Spleen (tissue), 13 donors: ENCODE measurements at places on chromosomes 2 and 18. TPM values are rescaled to one million over a fixed set of nuclear protein-coding genes. Genes with fewer than 3 reads are reported as not detected.

DNA sequence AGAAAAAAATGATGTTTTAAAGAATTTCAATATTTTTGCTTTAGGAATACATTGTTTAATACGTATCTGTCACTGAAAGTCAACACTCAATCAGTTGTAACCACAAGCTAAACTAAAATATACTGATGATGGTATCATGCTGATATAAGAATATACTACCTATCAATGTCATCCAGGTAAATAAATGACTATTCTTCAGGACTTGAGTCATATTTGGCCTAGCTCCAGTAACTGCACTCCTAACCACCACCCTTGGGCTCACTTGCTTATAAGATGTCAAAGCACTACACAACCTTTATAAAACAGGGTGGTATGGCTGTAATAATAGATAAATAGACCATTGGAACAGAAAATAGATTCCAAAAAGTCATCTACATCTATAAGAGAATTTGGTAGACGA lies 48.8 kb downstream of the RND3 start:
- DNase-seq, result no peak

VWA3B gene
- not detected for total RNA-seq

SOX11 gene
- 0.26 TPM for total RNA-seq

GRCh38 chr2:28658369-28658768 lies 93.3 kb upstream of the PPP1CB start:
- DNase-seq, result no peak

DNA sequence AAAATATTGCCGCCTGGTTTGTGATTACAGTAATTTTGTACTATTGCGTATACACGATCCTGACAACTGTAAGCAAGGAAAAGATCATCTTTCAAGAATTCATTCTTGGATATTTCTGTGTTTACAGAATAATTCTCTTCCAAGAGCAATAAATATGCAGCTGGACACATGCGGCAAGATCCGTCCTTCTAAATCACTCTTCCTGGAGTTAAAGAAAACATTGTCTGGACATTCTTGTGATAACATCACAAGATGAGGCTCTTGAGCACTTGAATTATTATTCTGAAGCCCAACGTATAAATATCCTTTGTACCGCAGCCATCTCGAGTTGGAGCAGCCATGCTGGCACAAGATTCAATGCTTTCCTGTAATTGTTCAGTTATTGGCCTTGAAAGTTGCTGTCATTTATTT lies 9.9 kb downstream of the FHL2 start:
- DNase-seq, result no peak

- peak; percentile 25 for DNase-seq
Observed at GRCh38 chr2:146392631-146393030, 1452.2 kb upstream of the ACVR2A start.

ANKRD62 gene
- total RNA-seq, result not detected

DNA sequence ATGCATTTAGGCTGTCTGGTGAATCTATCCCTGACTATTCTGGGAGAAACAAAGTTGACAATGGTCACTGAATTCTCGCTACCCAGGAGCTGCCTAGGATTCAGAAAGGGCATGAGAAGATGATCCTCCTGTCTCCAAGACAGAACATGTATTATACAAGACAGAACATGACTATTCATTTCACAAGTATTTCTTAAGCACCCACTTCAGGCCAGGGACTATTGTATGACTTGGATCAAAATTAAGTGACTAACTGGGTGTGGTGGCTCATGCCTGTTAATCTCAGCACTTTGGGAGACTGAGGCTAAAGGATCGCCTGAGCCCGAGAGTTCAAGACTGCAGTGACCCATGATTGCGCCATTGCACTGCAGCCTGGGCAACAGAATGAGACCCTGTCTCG lies 235.8 kb upstream of the RAB12 start:
- DNase-seq, result no peak

DNA sequence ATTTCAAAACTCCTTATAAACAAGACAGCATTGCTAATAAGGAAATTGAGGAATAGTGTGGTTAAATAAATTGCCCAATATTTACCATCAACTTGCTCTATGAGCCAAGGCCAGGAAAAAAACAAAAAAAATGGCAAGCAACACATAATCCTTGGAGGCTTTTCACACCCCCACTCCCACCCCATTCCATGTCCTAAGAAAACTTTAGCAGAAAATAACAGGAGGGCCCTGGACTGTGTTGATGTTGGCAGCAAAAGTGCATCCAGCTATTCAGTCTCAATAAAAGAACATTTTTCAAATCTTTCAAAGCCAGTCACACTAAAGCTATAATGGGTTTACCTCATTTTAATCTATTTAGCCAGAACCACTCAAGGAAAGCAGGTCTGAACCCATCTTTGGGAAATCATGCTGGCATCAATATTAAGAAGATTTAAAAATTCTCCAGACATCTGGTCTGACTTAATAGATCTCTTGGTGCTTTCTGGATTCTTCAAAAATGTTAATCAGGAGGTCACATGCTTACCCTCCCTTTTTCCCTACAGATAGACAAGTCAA lies 34.6 kb upstream of the STK17B start:
- no peak for DNase-seq

SERPINB13 gene
- total RNA-seq, result not detected

MTX2 gene
- 15.7 TPM for total RNA-seq

DNA sequence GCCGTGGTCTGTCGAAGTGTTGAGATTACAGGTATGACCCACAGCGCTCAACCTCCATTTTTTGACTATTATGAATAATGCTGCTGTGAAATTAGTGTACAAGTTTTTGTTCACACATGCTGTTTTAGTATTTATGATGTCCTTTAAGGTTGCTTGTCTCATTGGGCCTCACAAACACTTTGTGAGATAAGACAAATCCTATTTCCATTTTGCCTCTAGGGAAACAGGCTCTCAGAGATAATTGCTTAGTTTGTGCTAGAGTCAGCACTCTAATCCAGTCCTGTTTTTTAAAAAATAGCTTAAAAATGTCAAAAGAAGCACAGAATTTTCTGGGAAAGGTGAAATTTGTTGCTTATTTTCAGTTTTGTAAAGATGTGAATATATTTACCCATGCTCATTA lies 43.3 kb upstream of the CUL3 start:
- DNase-seq, result no peak

IL1A gene
- total RNA-seq, result 0.91 TPM

GRCh38 chr2:96898641-96899412 lies 28.9 kb upstream of the SEMA4C start:
- no peak for DNase-seq

GRCh38 chr18:36017232-36017631 lies 44.8 kb downstream of the RMP24 start:
- no peak for DNase-seq

GRCh38 chr2:122480501-122481243 lies 725.2 kb downstream of the TSN start:
- peak; percentile 31 for DNase-seq

DNA sequence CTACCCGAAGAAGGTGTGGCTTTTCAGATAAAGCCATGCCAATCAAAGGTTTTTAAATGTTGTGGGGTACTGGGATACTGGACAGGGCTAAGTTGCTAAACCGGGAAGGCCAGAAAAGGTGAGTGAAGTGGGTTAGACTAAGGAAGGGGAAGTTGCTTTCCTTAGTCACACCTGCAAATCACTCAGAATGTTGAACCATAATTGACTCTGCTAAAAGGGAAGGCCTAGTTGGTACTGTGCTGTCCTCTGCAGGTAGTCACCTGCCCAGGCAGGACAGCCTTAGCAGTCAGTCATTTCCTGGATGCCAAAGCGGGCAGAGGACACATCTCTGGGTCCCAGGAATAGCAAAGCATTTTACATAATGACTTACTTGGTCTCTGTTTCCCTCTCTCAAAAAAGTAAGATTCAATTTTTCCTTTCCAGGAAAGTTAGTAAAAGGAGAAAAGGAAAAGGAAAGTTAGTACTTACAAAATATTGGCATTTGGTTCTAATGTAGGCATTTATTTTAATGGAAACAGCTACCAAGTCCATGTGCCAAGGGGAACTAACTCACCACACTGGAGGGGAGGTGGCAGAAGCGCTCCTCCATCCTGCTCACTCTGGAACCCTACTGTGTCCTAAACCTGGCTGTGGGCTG lies 60.3 kb downstream of the RFTN2 start:
- DNase-seq, result no peak

NT5DC4 gene
- 0.28 TPM for total RNA-seq

DNA sequence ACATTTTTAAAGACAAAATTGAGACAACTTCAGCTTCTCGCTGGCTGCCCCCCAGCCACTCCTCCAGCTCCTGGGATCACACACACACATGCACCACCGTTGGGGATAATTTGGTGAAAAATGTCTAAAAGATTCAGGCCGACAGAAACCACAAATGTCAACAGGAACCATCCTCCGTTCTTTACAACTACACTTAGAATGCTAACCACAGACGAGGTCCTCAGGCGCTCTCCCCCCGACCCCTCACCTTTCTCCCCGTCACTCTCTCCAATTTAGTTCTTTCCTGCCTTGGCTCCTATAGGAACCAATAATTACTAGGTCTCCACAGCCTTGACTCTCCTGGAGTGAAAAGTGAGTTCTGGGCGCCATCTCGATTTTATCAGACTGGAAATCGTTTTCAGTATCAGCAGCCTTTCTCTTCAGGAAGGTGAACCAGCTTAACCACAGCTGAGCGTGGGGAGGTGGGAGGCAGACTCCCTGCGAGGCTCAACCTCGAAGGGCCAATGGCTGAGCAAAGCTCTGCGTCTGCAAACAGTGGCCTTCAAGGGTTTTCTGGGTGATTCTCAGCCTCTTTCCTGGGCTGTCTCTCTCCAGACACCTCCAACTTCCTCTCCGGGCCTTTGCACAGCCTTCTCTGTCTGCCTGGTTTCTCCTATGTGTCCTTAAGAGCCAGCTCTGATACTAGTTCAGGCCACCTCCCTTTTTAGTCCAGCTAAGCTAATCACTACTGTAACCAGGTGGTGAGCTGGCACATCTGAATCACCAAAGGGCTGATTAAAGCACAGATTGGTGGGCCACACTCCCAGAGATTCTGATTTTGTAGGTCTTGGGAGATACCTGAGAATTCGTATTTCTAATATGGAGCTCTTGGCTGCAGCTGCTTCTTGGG lies 115.7 kb upstream of the COPS8 start:
- no peak for DNase-seq

- DNase-seq, result no peak
Observed at GRCh38 chr2:59567151-59567550, 986.3 kb downstream of the BCL11A start.

GRCh38 chr2:20588918-20589871 lies 61.7 kb downstream of the HS1BP3 start:
- peak; percentile 55 for DNase-seq

DNA sequence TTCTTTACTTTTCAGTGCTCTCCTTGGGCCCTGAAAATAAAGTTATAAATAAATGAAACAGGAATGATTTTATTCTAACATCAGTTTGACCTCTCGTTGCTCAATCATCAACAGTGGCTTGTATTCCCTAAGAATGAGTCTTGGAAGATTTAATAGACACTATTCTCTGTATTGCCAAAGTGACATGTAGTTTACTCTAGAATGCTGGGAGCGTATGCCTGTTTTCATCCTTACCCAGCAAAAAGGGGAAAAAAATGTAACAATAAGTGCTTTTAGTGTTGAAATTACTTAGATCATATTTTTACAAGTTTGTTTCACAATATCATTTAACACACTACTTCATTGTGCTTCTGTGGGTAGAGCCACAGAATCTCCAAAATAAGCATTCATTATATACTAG lies 240.6 kb upstream of the CWC22 start:
- no peak for DNase-seq

GRCh38 chr2:73175663-73176204 lies 26.6 kb upstream of the NOTO start:
- peak; percentile 93 for DNase-seq

NIFK gene
- 40.1 TPM for total RNA-seq

GLI2 gene
- total RNA-seq, result 10.6 TPM

- DNase-seq, result no peak
Observed at GRCh38 chr2:62084801-62085200, 111.1 kb upstream of the B3GNT2 start.

DNA sequence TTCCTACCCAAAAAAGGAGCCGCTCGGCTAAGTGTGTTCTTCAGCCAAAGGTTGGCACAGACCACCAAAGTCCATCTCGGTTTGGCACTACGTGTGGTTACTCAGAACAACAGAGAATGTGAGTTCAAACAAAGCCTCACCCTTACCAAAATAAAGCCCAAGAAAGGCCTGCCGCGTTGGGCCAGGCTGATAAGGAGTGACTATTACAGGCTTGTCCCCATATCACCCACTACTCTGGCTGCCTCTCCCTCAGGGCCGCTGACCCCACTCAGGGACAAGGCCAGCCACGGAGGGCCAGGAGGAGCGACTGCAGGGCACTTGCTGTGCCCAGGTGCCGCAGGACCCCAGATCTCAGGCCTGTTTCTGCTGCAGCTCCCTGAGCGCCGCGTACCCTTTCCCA lies 13.8 kb downstream of the HS1BP3 start:
- DNase-seq, result peak; percentile 70

DNA sequence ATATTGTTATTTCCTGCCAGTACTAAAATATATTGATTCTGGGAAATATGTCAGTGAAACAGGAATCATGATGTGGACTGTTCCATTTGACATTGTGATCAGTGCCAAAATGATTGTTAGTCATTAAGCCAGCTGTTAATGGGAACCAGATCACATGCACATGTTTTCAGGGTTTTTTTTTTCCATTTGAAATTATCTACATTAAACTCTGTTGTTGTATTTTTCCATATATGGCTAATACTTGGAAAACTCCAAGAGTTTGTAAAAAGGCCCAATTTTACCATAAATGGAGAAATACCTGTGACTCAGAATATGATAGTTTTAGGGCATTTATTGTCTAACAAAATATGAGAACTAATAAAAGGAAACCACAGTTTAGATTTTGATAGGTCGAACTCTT lies 13.4 kb downstream of the ITGAV start:
- no peak for DNase-seq

GPAT2 gene
- total RNA-seq, result 8.3 TPM

- DNase-seq, result no peak
Observed at GRCh38 chr2:234308073-234308812, 188.6 kb downstream of the ARL4C start.

RAD51AP2 gene
- total RNA-seq, result not detected

MRO gene
- 8.1 TPM for total RNA-seq

- DNase-seq, result no peak
Observed at GRCh38 chr2:14756981-14757657, 124.6 kb downstream of the LRATD1 start.

DNA sequence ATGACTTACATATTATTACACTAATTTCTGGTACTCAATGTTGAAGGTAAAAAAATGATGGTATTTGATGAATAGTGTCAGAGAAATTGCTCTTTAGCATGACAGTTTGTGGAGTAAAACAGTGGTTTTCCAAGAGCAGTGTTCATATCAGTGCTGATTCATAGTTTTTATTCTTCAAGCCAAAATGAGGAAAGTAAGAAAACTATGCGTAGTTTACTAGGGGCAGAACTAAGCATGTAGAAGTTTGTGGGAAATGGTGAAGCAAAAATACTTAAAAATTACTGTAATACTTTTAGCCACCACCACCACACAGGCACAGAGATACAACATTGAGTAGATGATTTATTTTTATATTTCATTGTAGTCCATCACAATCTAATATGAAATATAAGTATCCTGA lies 137.3 kb downstream of the ZNF804A start:
- DNase-seq, result no peak

DNA sequence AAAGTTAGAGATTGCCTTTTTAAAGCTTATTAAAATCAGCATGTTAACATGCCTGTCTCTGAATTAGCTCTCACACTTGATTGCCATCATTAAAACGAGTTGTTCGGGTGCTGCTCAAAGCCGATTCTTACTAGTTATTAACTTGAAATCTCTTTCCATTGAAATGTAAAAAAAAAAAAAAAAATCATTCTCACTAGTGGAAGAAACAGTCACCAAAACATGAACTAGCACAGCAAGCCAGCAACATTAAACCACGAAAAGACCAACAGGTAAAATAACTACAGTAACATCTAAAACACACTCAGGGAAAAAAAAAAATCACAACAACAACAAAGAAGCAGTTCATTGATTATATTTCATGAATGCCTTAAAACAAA lies 264.5 kb downstream of the MEIS1 start:
- no peak for DNase-seq
